ENCODE measurements at places on chromosomes 16 and 17. TPM values are rescaled to one million over a fixed set of nuclear protein-coding genes. Genes with fewer than 3 reads are reported as not detected.

GRCh38 chr16:11306997-11307638, 26.0 kb upstream of the PRM1 start:
- H3K27me3 ChIP-seq = no peaks in the 10 kb centered on the region
- peaks cover 15% of the 10 kb centered on the region for H3K4me1 ChIP-seq
- no peak for DNase-seq
- no peak overlapping the region for H3K27ac ChIP-seq
- no peaks in the 10 kb centered on the region for H3K36me3 ChIP-seq

- H3K4me3 ChIP-seq = no peak overlapping the region
- DNase-seq = peak; percentile 6
- H3K36me3 ChIP-seq = no peaks in the 10 kb centered on the region
- no peaks in the 10 kb centered on the region for H3K27me3 ChIP-seq
- H3K4me1 ChIP-seq = no peaks in the 10 kb centered on the region
Observed at GRCh38 chr16:2806286-2806685, 8.0 kb downstream of the PRSS41 start.

GRCh38 chr17:75265614-75266315, 4.1 kb downstream of the MRPS7 start:
- H3K4me1 ChIP-seq = peaks cover 25% of the 10 kb centered on the region
- no peak overlapping the region for H3K4me3 ChIP-seq
- H3K27me3 ChIP-seq = no peaks in the 10 kb centered on the region

DNA sequence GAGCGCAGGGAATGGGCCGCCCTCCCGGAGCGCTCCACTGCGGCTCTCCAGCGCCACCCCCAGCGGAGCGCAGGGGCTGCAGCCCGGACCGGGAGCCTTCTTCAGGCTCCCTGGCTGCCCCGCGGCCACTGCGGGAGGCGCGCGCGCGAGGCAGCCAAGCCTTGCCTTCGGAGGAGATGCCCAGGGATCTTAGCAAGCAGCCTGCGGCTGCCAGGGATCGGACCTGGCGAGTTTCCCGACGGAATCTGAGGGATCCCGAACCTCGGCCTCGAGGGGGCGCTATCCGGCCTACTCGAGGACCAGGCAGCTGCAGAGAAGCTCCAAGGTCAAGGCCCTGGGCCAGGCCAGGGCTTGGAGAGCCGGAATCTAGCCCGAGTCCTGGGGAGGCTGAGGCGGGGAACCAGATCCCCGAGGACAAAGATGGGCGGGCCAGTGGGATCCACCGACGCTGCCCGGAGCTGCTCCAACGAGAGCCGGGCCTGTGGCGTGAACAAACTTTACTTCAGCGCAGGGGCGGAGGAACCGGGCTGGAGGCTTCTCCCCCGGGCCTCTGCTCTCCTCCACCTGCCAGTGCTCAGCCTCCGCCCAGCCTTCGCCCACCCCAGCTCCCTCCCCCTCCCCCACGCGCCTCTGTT, at the start of gene IRX6:
TSS of gene IRX6 (plus strand) at position 567 of the 635 bp plus-strand sequence. CDS start 889 bp downstream, outside the sequence.
- H3K4me3 ChIP-seq = no peak within 1 kb of the TSS
- H3K36me3 ChIP-seq = no peaks in the 10 kb centered on the region
- DNase-seq = no peak
- H3K27me3 ChIP-seq = peaks cover 11% of the 10 kb centered on the region

- H3K27me3 ChIP-seq = no peaks in the 10 kb centered on the region
- no peaks in the 10 kb centered on the region for H3K36me3 ChIP-seq
- no peaks in the 10 kb centered on the region for H3K4me1 ChIP-seq
- no peak overlapping the region for H3K27ac ChIP-seq
Observed at GRCh38 chr16:11816123-11816522, 19.1 kb upstream of the ZC3H7A start.

- no peak overlapping the region for H3K4me3 ChIP-seq
- no peaks in the 10 kb centered on the region for H3K4me1 ChIP-seq
- H3K27ac ChIP-seq = no peak overlapping the region
- H3K36me3 ChIP-seq = no peaks in the 10 kb centered on the region
- no peaks in the 10 kb centered on the region for H3K27me3 ChIP-seq
Observed at GRCh38 chr16:9966569-9967157, 215.6 kb downstream of the GRIN2A start.

DNA sequence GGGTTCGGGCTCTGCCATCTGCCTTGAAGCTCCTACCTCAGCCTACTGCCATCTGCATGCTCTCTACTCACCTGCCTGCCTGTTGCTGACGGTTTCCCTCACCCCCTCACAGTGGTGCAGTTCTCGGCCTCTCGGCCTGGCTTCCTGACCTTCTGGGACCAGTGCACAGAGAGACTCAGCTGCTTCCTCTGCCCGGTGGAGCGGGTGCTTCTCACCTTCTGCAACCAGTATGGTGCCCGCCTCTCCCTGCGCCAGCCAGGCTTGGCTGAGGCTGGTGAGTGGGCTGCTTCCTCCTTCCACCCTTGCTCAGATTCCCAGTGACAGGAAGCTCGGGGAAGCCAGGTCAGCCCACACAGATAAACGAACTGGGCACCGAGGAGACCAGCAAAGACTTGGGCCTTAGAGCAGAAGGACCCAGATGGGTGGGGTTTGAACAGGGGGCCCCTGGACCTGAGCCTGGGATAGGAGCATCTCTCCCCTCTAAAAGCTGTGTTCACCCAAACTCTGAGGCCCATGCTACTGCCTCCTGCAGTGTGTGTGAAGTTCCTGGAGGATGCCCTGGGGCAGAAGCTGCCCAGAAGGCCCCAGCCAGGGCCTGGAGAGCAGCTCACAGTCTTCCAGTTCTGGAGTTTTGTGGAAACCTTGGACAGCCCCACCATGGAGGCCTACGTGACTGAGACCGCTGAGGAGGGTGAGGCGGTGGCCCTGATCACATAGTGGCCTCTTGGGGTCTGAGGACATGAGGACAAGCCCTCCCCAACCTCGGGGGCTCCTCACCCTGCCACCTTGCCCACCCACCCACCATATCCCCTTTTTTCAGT, 16.4 kb downstream of the RIPOR1 start:
- no peak overlapping the region for H3K27ac ChIP-seq
- H3K4me3 ChIP-seq = no peak overlapping the region
- no peaks in the 10 kb centered on the region for H3K36me3 ChIP-seq

The GLOD4 gene
- total RNA-seq = 80.6 TPM

DNA sequence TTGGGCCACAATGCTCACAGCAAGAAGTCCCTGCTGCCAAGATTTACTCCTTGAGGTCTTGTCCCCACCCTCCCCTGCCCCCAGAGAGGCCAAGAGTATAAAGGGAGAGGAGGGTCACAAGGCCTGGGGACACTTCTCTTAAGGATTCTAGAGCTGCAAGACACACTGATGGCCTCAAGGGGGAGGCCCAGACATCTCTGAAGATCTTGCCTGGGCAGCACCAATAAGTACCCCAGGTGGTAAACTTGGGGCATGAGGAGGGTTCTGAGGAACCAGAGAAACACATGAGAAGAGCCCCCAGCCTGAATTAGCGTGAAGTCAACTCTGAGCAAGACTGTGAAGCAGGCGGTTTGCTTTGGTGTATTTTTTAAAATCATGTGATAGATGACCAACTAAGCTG, 26.8 kb upstream of the MTMR4 start:
- H3K27me3 ChIP-seq = no peaks in the 10 kb centered on the region
- H3K27ac ChIP-seq = no peak overlapping the region
- H3K4me3 ChIP-seq = no peak overlapping the region

GRCh38 chr16:6446370-6446769, 886.3 kb upstream of the RBFOX1 start:
- H3K4me1 ChIP-seq = no peaks in the 10 kb centered on the region
- no peaks in the 10 kb centered on the region for H3K27me3 ChIP-seq
- no peak for DNase-seq

The CDT1 gene
- 28.1 TPM for total RNA-seq

DNA sequence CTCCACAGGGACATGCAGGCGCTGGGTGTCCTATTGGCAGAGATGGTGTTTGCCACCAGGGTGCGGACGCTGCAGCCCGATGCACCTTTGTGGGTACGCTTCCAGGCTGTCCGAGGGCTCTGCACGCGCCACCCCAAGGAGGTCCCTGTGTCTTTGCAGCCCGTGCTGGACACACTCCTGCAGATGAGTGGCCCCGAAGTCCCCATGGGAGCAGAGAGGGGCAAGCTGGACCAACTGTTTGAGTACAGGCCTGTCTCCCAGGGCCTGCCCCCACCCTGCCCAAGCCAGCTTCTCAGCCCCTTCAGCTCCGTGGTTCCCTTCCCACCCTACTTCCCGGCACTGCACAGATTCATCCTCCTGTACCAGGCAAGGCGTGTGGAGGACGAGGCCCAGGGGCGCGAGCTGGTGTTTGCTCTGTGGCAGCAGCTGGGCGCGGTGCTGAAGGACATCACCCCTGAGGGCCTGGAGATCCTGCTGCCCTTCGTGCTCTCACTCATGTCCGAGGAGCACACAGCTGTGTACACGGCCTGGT, 2.8 kb downstream of the WDR81 start:
- H3K4me3 ChIP-seq = no peak overlapping the region
- no peaks in the 10 kb centered on the region for H3K36me3 ChIP-seq
- H3K27ac ChIP-seq = no peak overlapping the region
- no peak for DNase-seq
- peaks cover 4% of the 10 kb centered on the region for H3K4me1 ChIP-seq
- H3K27me3 ChIP-seq = no peaks in the 10 kb centered on the region

The ADGRG1 gene
- 42.2 TPM for total RNA-seq

The MYH8 gene
- not detected for total RNA-seq

GRCh38 chr16:65497571-65497970, 375.7 kb upstream of the CDH11 start:
- no peaks in the 10 kb centered on the region for H3K4me1 ChIP-seq
- no peak overlapping the region for H3K4me3 ChIP-seq

The PTX4 gene
- total RNA-seq = not detected

- no peak for DNase-seq
- H3K4me3 ChIP-seq = no peak overlapping the region
- H3K4me1 ChIP-seq = no peaks in the 10 kb centered on the region
- no peak overlapping the region for H3K27ac ChIP-seq
Observed at GRCh38 chr16:78435260-78435659, 335.8 kb downstream of the WWOX start.

The TRIM37 gene
- total RNA-seq = 12.2 TPM

GRCh38 chr17:81460856-81461460, 51.6 kb downstream of the ACTG1 start:
- no peak for DNase-seq
- H3K27me3 ChIP-seq = no peaks in the 10 kb centered on the region
- H3K4me1 ChIP-seq = no peaks in the 10 kb centered on the region
- H3K4me3 ChIP-seq = no peak overlapping the region

DNA sequence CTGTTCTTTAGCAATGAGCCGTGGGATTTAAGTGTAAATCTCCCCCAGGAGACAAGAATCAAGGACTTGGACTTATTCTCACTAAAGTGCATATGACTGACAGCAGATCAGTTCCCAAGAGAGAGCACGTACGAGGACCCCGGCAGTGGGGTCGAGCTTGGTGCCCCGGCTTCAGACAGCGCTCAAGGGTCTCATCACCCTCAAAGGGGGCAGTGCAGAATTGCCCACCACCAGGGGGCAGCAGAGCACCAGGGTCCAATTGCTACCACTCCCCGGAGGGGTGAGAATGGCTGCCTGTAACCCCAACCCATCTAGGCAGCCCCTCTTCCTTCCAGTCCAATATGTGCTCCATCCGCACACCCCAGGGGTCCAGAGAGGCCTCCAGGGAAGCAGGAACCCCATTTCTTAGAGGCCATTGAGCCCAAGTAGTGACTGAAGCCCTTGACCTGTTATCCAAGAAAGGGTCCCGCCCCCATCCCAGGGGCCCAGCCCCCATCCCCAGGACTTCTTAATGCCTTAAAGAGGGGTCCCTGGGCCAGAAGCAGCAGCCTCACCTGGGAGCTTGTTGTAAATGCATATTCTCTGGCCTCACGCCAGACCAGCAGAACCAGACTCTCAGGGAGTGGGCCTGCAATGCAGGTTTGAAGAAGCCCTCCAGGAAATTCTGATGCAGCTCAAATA, 86.1 kb downstream of the ZDHHC7 start:
- no peaks in the 10 kb centered on the region for H3K36me3 ChIP-seq
- peak; percentile 78 for DNase-seq
- H3K27ac ChIP-seq = no peak overlapping the region
- H3K4me1 ChIP-seq = peaks cover 34% of the 10 kb centered on the region

The RAB37 gene
- 5.0 TPM for total RNA-seq

The VMO1 gene
- 3.8 TPM for total RNA-seq
